ENCODE measurements at places on chromosomes 4 and X.

DNA sequence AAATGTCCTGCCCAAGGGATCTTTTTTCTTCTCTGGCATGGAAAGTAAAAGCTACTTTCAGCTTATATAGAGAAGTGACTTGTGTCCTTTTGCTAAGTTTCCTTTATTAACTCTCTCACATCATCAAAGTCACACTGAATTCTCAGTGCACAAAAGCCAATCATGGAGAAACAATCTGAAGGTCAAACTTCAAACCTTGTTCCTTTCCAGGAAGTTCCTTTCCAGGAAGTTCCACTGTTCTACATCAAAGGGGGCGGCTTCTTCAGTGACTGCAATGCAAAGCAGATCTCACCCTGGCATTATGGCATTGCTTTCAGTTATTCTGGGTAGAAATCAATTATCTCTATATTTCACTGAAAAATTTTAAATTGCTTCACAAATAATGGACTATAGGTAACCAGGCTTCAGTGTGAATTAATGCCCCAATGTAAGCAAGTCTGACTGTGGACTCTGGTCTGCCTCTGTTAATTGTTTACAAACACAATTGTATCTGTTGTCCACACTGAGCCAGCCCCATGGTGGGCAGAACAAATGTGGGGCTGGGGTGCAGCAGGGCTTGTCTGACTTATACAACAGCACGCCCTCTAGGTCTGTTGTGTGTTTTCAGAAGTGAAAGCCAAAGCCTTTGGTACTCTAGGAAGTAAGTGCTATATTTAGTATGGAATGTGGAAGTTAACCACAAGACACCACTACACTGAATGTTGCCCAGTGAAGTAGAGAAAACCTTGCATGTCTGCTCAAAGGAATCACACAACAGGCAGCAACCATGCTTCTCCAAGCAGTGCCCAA lies 98.8 kb downstream of the CDS1 start:
- no peak for DNase-seq

DNA sequence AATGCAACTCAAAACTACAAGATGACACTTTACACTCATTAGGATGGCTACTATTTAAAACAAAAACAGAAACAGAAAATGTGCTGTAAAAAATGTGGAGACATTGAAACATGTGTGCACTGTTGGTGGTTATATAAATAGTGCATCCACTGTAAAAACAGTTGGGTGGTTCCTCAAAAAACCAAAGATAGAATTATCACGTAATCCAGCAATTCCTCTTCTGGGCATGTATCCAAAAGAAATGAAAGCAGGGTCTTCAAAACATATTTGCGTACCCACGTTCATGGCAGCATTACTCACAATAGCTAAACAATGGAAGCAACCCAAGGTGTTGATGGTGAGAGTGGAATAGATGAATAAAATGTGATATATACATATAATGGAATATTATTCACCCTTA lies 967.2 kb downstream of the TRAM1L1 start:
- DNase-seq, result no peak

GRCh38 chrX:71992711-71993110 lies 82.1 kb downstream of the NHSL2 start:
- peak; percentile 80 for DNase-seq

DNA sequence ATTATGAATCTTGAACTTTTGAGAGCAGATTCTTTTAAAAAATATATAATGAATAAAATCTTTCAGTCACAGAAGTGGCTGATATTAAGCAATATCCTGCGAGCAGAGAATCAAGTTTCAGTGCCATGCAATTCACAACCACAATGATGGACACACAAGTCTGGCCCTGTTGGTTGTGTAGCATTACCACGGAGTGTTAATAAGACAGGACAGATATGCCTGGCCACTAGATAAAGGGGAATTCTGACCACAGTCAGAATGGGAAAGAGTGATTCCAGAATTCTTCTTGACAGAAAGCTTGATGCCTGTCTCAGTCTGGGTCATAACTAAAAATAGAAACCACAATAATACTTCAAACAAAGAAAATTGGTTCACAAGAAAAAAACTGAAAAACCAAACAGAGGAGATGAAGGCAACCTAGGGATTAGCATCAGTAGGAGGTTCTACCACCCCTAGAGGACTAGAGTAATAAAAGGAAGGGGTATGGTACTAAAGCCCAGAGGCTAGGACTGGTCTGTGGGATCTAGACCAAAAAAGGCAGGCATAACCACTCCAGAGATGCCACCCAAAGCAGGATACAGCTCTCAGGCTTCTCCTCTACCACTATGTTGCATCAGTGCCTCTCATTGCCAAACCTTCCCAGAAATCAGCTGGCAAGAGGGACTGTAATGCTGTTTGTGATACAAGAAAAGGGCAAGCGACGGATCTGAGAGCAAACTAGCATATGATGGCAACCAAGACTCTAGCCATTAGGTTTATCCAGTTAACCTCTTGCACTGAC lies 59.0 kb downstream of the RNF150 start:
- no peak for DNase-seq

DNA sequence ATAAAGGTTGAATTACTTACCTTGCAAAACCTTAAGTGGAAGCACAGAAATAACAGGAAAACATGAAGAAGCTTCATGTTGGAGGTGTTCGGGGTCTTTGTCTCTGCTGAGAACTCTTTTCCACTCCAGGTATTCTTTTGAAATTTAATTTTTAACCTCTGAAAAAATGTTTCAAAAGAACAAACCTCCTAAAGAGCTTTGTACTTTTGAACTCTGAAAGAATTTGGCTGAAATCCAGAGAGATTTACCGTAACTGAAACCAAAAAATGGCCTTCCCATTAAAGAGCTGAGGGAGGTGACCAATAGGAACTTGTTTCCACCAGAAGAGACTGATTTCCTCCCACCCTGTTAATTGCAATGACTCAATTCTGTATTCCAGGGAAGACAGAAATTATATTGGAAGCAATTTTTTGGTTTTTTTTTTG lies at the start of gene CFI:
Gene CFI, minus strand, starts transcription at position 105 of the 425 bp plus-strand sequence. Its CDS starts 28 bp downstream, at position 77.
- DNase-seq, result no peak

GRCh38 chrX:110938977-110939732 lies 143.5 kb upstream of the CHRDL1 start:
- no peak for DNase-seq

GRCh38 chr4:174012135-174012885 lies 271.2 kb downstream of the FBXO8 start:
- DNase-seq, result no peak

- no peak for DNase-seq
Observed at GRCh38 chrX:152245213-152245612, 106.8 kb upstream of the MAGEA10 start.

Data from CD8-positive, alpha-beta memory T cell (primary cell).